Hematopoietic multipotent progenitor cell treated with erythropoietin and hydrocortisone succinate and interleukin-3 and kit ligand, for 15 days (in vitro differentiated cells): ENCODE measurements at places on chromosomes 13 and 19.

- peak; percentile 10 for DNase-seq
Observed at GRCh38 chr19:29812080-29812880, 489 bp downstream of the CCNE1 start.

GRCh38 chr19:50333235-50333736 lies 4.1 kb upstream of the KCNC3 start:
- peak; percentile 62 for DNase-seq

GRCh38 chr19:1237027-1237659 lies 662 bp downstream of the CBARP start:
- no peak for DNase-seq

DNA sequence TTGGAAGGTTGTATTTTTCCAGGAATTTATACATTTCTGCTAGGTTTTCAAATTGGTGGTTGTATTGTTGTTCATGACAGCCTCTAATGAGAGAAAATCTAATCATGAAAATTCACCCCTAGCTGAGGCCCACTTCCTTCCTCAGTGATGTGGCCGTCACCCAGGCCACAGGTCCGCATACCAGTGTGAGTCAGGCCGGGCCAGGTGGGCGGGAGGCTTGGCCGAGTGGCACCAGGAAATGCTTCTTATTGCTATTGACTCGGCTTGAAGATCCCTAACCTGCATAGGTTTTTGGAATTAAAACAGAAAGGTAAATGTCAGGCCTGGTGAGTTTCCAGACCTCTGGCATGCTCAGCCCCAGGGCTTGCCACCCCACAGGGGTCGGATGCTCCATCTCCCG lies 88.7 kb downstream of the SCGB2B2 start:
- no peak for DNase-seq

GRCh38 chr19:49106648-49107135 lies 7.5 kb upstream of the LIN7B start:
- DNase-seq: peak; percentile 71

DNA sequence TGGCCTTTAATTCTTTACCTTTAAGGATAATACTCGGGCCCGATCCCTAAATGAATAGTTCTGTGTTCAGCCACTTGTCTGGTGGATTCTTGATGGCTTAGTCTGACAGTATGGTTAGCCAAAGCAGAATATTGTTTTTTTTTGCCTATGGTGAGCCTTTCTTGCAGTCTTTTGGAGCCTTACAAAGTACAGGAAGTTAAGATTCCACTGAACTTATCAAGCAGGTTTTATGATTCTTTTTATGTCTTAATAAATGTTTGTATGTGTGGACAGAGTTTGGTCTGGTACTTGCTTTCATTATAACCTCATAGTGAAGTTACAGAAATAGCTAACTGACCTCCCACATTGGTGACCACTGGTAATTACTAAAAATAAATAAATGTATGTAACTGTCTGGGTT lies 17.1 kb downstream of the PCCA start:
- DNase-seq: no peak

- no peak for DNase-seq
Observed at GRCh38 chr19:51320280-51320657, 8.8 kb downstream of the IGLON5 start.

DNA sequence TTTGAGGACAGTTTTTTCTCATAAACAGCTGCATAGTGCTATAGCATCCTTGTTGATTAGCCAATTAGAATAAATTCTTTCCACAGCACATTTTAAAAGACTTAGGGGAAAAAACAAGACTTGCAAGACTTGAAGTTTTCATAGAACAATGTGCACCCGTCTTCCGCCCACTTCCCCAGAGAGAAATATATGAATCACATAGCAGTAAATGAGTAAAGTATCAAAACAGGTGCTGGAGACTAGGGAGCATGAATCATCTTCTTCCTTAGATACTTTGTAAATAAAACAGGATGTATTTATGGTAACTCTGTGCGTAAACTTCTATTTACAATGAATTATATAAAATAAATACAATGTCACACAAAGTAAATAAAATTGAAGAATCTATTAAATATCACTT lies 75.1 kb downstream of the COL4A2 start:
- no peak for DNase-seq

GRCh38 chr13:51229731-51230130 lies 7.5 kb downstream of the FAM124A start:
- no peak for DNase-seq

DNA sequence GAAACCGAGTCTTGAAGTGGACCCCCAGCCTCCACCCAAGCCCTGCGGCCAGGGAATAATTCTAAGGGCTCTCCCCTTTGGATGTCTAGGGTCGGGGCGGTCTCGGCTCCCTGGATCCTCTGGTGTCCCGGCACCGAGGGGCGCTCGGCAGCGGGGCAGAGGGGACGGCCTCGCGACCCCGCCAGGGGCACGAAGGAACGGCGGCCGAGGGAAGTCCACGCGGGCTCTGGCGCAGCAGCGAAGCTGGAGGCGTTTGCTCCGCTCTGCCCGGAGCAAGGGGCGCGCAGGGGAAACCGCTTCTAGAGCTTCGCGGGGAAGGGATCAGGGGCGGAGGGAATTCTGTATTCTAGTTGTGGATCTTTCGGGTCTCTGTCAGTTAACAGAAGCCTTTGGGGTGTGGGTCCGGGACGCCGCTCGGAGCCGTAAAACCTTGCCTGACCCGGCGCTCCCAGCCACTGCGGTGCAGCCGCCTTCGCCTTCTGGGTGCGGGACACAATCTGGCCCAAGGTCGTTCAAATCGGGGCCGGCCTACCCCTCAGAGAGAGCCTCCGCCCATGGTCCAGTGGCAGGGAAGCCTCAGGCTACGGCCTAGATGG lies 118.2 kb downstream of the KCNRG start:
- no peak for DNase-seq

- DNase-seq: peak; percentile 78
Observed at GRCh38 chr13:42969565-42970172, 22.4 kb downstream of the EPSTI1 start.

DNA sequence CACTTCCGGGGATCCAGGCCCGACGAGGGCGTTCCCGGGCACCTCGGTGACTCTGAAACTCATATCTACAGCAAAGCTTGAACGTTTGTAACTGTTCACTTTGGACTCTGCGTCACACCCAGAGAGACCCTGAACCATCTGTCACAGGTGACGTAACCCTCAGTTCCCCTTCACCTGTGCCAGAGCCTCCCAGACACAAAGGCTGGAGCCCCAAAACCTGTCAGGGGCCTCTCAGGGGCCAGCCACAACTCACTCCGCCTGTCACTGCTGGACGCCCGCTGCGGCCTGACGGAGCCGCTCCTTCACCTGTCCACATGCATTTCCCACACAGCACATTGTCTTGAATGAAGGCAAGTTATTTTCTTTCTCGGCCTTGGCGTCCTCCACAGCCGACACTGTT lies 8.0 kb downstream of the RASA3 start:
- no peak for DNase-seq
